ENCODE measurements at places on chromosomes 5 and 9. TPM values are rescaled to one million over a fixed set of nuclear protein-coding genes. Genes with fewer than 3 reads are reported as not detected.
A peak's percentile ranks its signal among the peaks of the same experiment; 100 is the strongest.

Gene PCDHGA10
- 3.3 TPM for polyA plus RNA-seq

Gene CXXC5
- 201 TPM for polyA plus RNA-seq

Gene SLC36A1
- polyA plus RNA-seq, result 7.8 TPM

Gene FBXL7
- polyA plus RNA-seq, result 28.1 TPM

Gene SPATA31D4
- polyA plus RNA-seq, result not detected

Gene ACO1
- 43.6 TPM for polyA plus RNA-seq

Gene NAIF1
- 8.7 TPM for polyA plus RNA-seq

Gene IL4
- polyA plus RNA-seq, result not detected

Gene C8G
- polyA plus RNA-seq, result 0.44 TPM

GRCh38 chr5:65100911-65101631 lies 332.3 kb downstream of the CWC27 start:
- peak; percentile 33 for DNase-seq

DNA sequence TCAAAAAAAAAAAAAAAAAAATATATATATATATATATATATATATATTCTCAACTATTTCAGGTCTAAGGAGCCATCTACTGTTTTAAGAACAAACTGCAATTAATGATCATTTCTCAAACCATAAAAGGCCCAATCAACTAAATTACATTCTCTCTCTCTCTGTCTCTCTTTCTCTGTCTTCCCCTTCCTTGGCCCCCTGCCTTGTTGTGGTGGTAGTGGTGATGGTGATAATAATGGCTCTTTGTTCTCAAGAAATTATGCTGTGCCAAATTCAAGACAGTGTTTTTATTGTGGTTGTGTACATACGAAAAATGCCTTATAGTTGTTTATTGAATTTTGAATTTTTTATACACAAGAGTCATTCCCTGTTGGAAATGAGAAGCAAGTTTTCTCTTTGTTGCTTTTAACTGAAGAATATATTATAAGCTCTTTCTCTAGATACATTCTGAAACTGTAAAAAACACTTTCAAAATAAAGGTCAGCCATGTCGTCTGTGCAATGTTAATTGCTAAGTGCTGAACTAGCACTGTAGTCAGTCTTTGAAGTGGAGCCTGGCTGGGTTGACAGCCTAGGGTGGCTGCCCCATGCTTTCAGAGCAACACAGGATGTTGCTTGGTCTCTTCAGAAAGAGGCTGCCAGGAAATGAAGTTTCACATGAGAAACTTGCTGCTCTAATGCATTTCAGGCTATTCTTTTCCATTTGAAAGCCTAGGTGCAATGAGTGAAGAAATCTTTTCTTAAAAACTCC lies 96.0 kb downstream of the HINT1 start:
- DNase-seq, result no peak

- DNase-seq, result no peak
These were observed 42.3 kb upstream of the LPCAT1 start for GRCh38 chr5:1565737-1566734.

DNA sequence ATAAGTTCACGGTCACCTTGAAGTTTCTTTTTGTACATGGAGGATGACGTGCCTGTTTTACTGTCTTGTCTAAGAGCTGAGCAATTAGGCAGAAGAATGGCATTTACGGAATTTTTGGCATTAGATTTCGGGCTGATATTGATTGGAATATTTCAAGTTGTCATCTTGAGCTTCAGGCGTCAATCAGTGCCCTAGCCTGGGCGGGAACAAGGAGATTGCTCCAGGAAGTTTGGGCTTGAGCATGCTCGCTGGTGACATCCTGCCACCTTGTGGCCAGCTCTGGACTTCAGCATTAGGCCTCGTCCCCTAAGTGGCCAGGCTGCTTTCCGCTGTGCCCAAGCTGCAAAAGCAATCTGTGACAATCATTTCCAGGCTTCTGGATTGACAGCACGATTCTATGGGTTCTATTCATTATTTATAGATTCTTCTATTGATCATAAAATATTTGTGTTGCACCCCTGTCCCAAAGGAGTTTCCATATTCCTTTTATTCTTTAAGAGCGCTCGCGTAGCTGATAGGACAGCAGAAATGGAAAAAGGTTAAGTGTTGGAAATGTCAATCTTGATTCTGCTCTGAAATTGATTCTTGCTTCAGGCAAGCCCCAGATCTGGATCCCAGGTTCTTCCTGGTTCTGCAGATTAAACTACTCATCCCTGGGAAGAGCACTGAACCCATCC lies 79.3 kb downstream of the SLC28A3 start:
- peak; percentile 61 for DNase-seq

- DNase-seq, result no peak
These were observed 101.3 kb downstream of the NUDT12 start for GRCh38 chr5:103461243-103461642.

- no peak for DNase-seq
These were observed 15.0 kb downstream of the ANKRD33B start for GRCh38 chr5:10578869-10579268.

DNA sequence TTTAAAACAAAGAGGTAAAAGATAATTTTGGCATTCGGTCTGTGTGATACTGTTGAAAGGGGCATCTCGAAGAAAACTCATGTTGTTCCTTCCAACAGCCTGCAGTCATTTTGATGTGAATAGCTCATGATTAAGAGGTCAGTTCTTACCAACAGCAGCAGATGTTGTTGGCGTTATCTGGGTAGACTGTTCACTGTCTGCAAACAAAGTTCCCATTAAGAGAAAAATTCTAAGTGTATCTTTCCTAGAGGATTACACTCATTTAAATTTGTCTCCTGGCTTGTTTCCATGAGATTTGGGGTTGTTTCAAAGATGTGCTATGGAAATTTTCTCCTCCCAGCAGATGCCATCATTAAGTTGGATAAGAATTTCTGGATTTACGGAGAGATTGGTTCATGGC lies 138.2 kb upstream of the RORB start:
- no peak for DNase-seq

DNA sequence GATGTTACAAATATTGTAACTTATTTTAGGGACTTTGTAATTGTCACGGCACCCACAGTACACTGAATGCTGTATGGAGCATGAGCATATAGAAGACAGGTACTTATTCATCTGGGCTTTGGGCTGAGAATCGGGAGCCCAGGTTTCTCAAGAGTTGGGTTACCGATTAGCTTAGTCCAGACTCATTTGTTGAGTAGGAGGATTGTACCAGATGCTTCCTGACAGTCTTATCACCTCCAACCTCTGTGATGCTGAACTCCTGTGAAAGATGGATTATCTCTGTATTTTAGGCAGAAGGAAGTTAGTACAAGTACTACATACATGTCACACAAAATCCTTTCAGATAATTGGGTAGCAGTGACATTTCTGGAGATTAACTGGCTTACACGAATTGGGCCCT lies 79.2 kb downstream of the SV2C start:
- DNase-seq, result no peak

DNA sequence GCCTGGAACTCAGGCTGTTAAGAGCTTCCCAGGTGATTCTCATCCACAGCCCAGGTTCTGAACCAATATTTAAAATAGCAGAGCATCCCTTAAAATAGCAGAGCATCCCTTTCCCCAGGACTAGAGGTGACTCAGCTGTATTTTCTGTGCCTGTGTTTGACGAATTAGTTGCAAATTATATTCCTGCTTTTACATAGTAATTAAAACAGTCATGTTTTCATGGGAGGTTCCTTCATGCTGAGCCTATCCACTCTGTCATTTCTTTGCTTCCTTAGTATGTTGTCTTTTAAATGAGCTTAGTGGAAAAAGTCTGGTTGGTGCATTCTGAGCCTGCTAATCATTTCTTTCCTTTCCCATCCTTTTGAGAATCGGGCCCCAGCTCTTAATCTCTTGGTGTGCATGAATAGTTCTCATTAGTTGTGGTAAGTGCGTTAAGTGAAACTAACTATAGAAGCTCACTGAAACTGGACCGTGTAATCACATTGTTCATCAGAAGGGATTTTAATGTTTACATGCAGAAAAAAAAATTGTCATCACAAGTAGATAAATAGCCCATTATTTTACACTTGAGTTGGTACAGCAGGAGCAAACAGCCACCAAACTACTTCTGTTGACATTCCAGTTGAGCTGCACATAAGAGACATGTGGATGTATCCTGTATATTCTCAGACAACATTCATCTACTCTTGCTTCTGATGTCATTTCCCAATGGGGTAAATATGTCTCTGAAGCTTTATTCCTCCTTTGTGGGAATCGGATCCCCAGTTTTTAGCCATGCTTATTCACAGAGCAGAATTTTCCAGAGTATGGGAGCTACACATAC lies 596.9 kb upstream of the WWC1 start:
- DNase-seq, result no peak

- peak; percentile 90 for DNase-seq
These were observed at the start of gene ELAVL2 for GRCh38 chr9:23826120-23826629. Gene ELAVL2, minus strand, starts transcription at chr9:23826240. Its CDS starts 64,006 bp downstream, at chr9:23762234.

- no peak for DNase-seq
These were observed 125.5 kb upstream of the IFNE start for GRCh38 chr9:21607576-21607975.

- DNase-seq, result no peak
These were observed 53.4 kb upstream of the SNAPC3 start for GRCh38 chr9:15369238-15369637.

DNA sequence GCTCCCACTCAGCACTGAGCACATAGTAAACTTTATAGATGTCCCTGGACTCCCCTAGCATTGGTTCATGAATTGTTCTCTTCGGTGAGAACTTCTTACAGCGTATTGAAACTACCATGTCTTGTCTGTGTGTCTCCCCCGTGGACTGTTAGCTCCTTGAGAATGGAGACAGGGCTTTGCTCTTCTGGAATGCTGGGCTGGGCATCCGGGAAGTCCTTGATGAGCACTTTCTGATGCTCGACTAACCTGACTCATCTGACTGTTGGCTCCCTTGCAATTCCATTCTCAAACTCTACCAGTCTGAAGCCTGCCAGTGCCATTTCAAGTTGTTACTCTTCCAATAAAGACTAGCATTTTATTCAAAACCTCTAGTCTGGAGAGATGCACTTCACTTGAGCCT lies 15.0 kb upstream of the PFDN1 start:
- no peak for DNase-seq

DNA sequence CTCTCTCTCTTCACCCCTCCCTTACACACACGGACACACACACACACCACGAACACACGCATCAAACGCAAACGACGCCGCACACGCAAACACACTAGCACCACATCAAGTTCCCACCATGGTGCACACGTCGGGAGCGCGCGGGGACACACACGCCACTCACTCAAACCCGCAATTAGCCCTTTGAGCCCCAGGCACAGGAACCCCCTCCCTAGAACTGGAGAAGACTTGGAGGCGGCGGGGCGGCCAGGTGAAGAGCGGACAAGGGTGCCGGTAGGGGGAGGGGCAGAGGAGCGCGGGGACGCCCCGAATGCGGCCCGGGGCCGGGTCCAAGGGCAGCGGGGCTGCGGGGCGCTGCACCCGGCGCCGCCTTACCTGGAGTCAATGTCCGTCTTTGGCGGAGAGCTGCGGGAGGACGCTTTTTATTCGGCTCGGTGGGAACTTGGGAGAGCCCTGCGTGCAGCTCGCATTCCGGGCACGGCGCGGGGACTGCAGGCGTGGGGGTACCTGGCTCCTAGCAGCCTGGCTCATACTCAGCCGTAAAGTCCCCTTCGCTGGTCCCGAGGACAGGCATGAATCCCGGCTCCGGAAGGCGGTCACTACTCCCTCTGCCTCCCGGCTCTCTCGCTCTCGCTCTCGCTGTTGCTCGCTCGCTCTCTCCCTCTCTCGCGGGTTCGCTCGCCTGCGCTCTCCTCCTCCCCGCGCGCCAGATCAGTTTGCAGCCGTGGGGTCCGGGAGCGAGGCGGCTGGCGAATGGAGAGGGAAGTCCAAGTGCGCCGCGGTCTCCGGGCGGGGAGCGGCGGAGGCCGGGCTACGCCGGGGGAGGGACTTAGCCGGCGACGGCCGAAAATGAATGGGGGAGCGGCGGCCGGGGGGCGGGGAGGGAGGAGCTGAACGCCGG lies at the start of gene BRINP1:
TSS of gene BRINP1 (minus strand) at position 755 of the 901 bp plus-strand sequence. CDS start 56,080 bp downstream, outside the sequence.
- DNase-seq, result peak; percentile 39

DNA sequence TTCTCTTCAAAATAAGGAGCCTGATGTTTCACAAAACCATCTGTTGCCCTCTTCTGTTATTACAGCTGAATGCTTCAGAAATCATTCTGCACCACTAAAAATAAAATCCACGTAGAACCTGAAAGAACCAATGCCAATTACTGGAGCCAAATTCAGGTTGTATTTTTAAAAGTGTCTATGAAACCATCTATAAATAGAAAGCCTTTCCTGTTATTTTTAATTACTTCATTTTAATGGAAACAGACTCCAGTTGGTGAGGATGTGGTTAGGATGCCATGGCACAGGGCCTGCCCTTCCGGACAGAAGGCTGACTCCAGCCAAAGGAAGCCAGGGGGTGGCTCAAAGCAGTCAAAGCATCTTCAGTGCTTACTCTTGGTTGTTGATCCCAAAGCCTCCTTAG lies 119.8 kb downstream of the TENT4A start:
- no peak for DNase-seq

DNA sequence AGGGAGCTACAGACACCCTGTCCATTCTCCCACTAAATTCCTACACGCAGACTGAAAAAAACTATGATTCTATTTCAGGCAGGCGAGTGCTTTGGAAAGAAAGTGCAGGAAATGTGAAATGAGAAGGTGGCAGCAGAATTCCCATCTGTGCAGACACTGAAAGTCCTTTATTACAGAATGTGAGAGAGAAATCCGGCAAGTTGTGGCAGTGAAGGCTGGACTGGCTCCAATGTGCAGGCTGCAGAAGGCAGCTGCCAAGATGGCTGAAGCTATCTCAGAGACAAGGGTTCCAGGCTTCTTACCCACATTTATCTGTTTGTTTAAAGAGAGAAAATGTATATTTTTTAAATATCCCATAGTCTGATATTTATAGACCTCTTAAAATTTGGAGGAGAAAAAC lies 161.8 kb upstream of the VLDLR start:
- no peak for DNase-seq

DNA sequence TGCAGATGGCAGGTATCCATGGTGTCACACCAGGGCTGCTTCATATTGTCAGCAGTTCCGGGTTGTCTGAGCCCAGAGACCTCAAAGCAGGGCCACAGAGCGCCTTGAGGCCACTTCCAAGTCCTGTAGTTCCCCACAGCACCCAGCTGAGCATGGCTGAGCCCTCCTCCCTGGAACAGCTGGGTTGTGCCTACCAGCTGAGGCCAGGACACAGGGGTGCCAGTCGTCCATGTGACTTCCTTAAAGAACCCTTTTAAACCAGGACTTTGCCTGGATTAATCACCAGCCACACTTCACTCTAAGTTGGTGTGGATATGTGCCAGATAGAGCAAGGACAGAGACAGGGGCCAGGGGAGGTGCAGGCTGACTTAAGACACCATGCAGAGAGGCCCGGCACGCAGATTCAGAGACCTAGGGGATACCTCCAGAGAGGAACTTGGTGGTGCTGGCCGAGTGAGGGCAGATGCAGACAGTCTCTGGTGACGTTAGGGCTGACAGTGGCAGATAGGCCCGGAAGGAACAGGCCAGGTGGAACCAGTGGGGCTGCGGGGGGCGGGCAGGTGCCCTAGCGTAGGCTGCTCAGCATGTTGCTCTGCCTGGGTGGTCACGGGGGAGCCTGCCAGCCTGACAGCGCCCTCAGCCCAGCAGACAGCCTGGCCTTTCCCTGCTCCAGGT lies 142.7 kb downstream of the CACNA1B start:
- no peak for DNase-seq

DNA sequence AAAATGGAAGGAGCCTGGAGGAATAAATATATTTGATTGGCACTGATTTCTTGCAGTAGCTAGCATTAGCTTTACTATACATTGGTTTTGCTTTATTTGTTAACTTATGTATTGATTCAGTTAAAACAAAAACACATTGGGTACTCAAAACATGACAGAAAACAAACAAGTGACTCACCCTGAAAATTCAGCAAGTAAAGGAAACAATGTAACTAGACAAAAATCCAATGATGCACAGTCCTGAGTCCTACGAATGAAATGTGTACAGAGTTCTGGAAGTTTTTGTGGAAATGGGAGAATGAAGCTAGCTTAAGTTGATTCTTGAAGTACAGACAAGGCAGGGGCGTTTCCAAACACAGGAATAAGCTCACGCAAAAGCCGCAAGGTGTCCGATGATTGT lies 175.0 kb downstream of the ELAVL2 start:
- no peak for DNase-seq

Data from renal cortex interstitium (tissue), 15 donors.